ENCODE measurements at places on chromosomes 1 and 21. TPM values are rescaled to one million over a fixed set of nuclear protein-coding genes. Genes with fewer than 3 reads are reported as not detected.

- peak; percentile 54 for DNase-seq
Observed at GRCh38 chr1:41366455-41367287, 5.4 kb downstream of the FOXO6 start.

GRCh38 chr21:41801321-41802197 lies 34.7 kb upstream of the RIPK4 start:
- no peak for DNase-seq

DNA sequence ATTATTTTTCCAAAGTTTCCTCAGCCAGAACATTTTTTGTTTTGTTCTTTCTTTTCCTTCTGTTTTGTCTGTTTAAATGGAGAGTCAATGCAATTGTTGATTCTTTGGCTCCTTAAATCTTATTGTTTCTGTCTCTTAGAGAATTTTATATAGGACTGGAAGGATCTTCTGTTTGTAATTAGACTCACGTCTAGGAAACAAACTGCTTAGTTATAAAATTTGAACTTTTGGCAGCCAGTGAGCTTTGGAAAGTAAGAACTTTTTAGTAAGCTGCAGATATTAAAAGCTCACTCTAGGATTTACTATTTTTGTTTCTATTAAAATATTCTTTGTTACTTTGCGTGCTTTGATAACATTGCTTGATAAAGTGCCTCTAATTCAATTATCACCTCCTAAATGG lies 109.8 kb upstream of the HNRNPU start:
- no peak for DNase-seq

DNA sequence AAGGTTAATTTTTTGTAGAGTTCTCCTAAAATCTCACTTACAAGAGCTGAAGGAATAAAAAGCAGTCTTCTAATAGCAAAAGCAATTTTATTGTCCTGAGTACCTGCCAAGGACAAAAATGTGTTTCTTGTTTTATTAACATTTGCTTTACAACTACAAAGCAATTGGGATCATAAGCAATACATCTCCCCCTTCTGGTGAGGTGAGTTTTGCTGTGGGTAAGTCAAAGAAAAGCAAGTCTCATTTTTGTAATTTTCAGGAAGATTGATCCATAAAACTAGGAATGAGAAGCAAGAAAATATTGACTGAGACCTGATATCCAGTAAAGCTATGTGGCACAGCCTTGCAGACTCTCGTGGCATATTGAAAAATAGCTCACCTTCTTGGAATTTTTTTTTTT lies 2162.7 kb downstream of the NCAM2 start:
- DNase-seq, result no peak

DNA sequence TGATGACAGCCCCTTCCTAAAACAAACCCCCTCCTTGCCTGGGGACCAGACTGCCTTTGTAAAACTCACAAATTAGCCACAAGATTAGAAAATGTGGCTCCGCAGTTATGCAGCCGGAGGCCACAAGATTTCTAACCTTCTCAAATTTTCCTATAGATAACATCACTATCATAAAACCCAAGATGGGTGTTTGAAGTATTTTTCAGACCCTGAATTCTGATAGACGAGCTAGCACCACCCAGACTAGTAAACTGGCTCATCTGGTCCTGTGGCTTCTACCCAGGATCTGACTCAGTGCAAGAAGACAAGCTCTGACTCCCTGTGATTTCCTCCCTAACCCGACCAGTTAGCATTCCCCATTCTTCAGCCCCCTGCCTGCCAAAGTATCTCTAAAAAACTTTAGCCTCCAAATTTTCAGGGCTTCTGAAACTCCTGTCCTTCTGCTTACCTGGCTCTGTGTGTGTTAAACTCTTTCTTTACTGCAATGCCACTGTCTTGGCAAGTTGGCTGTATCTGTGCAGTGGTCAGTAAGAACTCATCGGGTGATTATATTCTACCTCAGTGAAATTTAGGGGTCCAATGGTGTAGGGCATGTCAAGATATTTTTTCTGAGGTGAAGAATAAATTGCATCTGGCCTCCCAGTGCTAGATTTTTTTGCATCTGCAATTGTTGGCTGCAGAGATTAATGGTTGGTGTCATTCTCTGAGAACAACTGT lies 102.1 kb downstream of the S1PR1 start:
- DNase-seq, result no peak

Gene RXRG
- total RNA-seq, result 0.33 TPM

Gene FBXO2
- 9.9 TPM for total RNA-seq

Gene TMEM82
- not detected for total RNA-seq

All from thyroid gland (tissue), 4 donors.